ENCODE measurements at places on chromosomes 3 and 15.

GRCh38 chr3:106190296-106190695 is 321.5 kb upstream of the CBLB start:
- no peak for DNase-seq

DNA sequence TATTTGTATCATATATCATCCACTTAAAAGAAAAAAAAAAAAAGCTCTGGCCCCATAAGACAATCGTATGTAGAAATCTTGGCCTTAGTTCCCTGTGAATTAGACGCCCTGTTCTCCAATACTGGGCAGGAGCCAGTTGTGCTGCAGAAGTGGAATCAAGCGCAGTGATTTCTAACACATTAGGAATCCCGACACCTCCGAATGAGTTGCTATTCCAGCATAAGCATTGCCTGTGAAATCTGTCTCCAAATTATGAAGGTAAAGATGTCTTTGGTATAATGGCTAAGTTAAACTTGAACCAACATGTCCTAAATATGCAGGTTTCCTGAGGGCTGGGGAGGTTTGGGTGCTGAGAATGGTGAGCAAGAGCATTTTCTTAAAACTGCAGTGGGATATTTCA is 199.4 kb upstream of the ARRDC4 start:
- DNase-seq: no peak

DNA sequence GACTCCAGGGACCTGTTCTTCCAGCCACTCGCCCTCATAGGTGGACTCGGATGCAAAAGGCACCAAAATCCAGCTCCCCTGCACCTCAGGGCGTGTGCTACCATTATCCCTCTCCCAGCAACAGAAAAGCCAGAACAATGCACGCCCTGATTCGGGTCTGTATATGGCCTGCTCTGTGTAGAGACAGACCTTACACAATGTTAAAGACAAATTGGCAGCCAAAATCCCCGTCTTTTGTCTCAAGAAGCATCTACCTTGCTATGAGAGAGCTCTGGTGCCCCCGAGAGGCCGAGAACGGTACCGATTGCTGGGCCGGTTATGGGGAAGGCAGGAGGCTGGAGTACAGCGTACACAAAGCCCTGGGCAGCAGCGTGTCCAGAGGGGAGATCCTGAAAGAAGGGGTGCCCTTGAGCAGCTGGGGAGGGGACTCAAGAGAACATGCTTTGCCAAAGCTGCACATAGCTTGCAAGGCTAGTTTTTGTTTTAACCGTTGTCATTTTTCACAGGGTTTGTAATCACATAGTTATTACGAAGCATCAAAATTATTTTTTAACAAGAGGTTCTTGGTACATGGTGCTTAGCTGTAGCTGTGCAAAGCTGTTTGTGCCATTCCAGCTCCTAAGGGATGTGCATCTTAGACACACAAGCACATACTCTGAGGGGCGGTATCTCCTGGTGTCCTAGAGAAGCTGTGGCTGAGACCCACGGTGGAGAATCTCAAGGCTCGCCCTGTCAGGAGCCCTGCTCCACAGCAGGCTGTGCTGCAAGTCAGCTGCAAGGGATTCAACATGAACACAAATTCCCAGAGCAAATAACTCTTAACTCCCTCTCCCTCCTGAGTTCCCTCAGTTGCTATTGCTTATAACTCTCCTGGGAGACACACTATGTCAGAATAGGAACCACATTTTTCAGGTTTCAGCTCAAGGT is 461.5 kb upstream of the PPP2R3A start:
- peak; percentile 53 for DNase-seq

DNA sequence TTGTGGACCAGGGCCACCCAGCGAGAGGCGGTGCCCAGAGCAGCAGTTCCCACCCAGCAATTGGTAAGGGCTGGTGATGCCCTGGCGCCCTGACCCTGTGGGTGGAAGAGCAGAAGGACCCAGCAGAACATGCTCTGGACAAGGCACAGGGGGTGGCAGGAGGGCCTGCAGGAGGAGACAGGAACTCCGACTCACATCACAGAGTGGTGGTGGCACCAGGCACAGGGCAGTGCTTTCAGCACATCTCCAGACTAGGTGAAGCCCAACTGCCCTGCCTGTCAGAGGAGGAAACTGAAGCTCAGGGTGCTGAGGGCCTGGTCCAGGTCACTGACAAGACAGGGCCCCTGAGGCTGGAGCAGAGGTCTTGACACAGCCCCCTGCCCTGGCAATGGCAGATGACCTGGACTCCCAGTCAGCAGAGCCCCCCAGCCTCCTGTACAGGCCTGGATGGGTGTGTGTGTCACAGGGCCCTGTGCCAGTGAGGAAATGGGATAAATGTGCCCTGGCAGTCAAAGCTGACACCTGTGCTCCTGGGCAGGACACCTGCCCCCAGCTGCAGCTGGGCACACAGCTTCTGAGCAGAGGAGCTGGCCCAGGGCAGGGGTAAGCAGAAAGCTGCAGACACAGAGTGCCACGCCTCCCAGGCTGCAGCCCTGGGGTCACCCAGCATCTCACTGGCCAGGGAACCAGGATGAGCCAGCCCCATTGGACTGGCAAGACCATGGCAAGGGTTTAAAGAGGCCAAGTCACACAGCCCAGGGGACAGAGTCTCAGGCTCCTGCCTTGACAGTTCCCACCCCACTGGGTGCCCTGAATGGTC is 11.4 kb downstream of the KLF15 start:
- no peak for DNase-seq

GRCh38 chr3:133472242-133472641 is 72.4 kb downstream of the BFSP2 start:
- no peak for DNase-seq

GRCh38 chr15:55630858-55631257 is 42.7 kb upstream of the PYGO1 start:
- no peak for DNase-seq

GRCh38 chr15:91113030-91113429 is 13.0 kb downstream of the SV2B start:
- no peak for DNase-seq

GRCh38 chr15:74790080-74790916 is 8.4 kb downstream of the CSK start:
- peak; percentile 68 for DNase-seq

DNA sequence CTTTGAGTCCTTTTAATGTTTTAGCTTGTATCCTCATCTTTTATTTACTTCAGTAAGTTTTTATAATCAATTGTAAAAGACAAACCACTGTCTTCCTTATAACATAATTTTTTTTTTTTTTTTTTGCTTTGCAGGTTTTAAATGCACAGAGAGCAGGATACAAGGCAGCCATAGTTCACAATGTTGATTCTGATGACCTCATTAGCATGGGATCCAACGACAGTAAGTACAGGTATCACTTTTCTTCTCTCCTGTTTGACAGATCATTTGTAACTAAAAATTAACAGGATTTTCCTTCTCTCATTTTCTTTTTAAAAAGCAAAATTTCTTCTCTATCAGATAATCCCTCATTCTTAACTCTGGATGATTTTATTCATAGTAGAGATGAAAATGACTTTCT is 75.4 kb downstream of the PFN2 start:
- DNase-seq: no peak

Measured in activated CD8-positive, alpha-beta T cell treated with anti-CD3 and anti-CD28 coated beads for 36 hours (primary cell).